ENCODE measurements at places on chromosomes 6 and 20.
A peak's percentile ranks its signal among the peaks of the same experiment; 100 is the strongest.

- DNase-seq: no peak
Observed at GRCh38 chr6:12657884-12658283, 58.7 kb upstream of the PHACTR1 start.

DNA sequence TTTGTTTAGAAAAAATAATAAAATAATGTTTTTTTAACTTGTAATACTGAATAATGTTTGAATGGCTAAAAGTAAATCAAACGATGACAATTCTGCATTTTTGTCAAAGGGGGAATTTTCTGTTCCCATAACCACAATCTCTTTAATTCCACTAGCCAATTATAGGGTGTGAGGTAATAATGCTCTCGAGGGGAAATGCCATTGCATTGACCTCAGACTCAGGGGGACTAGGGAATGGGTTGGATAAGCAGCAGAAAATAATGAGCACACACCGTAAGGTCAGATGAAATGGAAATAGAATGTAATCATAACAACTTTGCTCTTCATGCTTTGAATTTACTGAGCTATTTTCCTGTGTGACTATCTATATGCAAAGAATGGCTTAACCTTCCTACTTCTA, 584.7 kb downstream of the RFPL4B start:
- DNase-seq: peak; percentile 63

GRCh38 chr6:19303383-19303782, 533.8 kb upstream of the ID4 start:
- DNase-seq: no peak

- no peak for DNase-seq
Observed at GRCh38 chr6:25259756-25260155, 19.4 kb upstream of the CARMIL1 start.

DNA sequence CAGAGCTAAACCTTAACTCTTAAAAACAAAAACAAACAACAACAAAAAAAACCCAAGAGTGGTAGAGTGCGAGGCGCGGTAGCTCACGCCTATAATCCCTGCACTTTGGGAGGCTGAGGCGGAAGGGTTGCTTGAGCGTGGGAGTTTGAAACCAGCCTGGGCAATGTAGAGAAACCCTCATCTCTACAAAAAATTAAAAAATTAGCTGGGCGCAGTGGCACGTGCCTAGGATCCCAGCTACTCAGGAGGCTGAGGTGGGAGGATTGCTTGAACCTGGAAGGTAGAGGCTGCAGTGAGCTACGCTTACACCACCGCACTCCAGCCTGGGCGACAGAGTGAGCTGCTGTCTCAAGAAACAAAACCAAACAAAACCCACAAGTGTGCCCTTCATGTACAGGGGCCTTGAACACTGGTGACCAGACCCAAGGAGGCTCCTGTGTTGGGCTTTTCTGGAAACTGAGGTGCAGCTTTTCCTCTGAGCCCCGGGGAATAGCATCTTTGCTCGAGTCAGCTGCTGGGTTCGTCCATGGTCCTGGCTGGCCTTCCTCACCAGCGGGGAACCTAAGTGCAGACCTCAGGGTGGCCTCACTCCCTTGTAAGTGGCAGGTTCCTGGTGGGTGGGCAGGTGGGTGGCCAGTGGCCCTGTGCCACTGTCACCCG, 39.9 kb downstream of the PYGB start:
- no peak for DNase-seq

GRCh38 chr6:34149452-34149810, 3.5 kb upstream of the GRM4 start:
- no peak for DNase-seq

GRCh38 chr20:56504373-56505005, 20.1 kb upstream of the FAM209A start:
- no peak for DNase-seq

DNA sequence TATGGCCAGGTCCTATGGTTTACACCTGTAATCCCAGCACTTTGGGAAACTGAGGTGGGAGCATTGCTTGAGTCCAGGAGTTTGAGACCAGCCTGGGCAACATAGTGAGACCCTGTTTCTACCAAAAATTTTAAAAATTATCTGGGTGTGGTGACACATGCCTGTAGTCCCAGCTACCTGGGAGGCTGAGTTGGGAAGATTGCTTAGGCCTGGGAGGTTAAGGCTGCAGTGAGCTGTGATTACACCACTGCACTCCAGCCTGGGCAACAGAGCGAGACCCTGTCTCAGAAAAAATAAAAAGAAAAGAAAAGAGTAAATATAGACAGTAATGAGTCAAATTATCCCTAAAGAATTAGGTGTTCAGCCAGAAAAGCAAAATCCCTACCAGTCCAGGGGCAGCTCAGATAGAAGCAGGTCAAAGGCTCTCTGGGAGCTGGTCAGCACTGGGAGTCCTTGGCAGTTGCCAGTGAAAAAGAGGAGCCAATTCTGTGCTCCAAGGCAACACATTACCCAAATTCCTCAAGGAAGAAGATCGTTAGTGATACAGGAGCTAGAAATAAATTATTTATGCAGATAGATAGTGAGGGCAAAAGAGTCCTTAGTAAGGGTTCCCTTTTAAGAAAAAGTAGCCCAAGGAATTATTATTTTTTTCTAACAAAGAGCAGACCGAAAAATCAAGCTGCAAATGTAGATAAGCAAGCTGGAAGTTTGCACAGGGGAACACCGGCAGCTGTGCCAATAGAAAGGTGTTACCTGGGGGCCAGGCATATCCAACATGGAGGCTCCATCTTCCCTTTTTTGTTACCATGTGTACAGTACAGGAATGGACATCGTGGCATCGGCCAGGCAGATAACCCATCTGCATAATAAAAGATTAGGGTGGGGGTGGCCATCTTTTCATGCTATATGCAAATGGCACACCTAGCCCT, 31.4 kb upstream of the SEC63 start:
- no peak for DNase-seq

DNA sequence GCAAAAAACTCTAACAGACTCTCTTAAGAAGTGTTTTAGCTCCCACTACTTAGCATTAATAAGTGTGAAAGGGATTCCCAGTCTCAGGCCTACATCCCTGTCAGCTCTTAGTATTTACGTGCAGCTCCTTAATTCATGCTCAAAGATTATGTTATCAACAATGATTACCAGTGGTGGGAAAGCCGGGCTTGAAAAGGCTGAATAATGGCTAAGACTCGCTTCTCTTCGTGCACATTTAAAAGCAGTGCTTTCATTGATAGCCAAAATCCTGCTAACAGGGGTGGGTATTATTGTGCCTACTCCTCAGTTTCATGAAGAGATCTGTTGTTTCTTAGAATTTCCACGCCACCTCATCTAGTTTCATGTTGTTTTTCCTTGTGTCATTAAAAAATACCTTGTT, 518.8 kb downstream of the GRIK2 start:
- DNase-seq: no peak

DNA sequence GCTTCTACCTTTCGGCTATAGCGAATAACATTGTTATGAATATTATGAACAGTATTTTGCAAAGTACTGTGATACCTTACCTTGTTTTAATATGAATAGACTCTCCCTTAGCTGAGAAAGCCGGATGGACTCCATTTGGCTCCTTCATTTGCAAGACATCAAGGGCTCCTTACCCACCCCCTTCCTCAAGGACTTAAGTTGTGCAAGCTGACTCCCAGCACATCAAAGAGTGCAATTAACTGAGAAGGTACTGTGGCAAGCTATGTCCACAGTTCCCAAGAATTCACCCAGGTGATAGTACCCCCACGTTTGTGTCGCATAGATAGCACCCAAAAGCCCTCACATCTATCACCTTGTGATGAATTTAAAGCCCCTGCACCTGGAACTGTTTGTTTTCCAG, 11.2 kb downstream of the CST5 start:
- no peak for DNase-seq

- DNase-seq: peak; percentile 27
Observed at GRCh38 chr20:41480054-41480770, 113.6 kb upstream of the EMILIN3 start.

DNA sequence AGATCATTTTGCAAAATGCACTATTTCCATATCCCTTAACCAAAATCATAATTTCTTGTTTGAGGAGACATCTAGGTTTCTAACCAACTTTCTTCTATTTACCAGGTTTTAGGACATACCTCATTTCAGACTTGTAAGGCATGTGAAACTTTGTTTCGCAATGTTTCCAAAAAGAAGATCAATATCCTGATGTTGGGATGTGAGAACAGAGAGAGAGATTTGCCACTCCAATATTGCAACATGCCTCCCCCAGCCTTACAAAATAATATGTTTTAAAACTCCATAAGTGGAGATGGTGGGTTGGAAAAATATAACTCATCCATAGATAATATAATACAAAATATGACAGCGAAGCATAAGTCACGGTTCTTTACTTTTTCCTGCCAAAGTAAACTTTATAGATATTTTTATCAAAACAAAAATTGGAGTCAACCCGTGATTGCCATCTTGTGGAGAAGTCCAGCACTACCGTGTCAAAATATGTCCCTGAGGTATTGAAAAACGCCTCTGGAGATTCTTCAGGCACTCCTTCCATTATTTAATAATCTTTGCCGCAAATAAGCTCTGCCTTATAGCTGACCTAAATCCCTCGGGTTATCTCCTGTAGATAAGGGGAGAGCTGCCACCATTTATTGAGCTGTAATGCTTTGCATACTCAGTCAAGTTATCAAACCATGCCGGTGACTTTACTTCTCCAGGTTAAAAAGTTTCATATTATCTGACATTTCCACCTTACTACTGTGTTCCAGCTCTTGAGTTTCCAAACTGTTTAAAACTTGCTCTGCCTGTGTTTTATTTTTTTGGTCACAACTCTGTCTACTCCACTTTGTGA, 534.2 kb downstream of the HACE1 start:
- peak; percentile 83 for DNase-seq
